ENCODE measurements at places on chromosomes 6 and 20. TPM values are rescaled to one million over a fixed set of nuclear protein-coding genes. Genes with fewer than 3 reads are reported as not detected.
A peak's percentile ranks its signal among the peaks of the same experiment; 100 is the strongest.

Gene COL20A1
- polyA plus RNA-seq: 1.2 TPM

Gene SSTR4
- 0.07 TPM for polyA plus RNA-seq

Gene LY6G5C
- 2.6 TPM for polyA plus RNA-seq

Gene HLA-G
- polyA plus RNA-seq: 6.7 TPM

Gene NKAIN2
- polyA plus RNA-seq: 18.0 TPM

- no peak for DNase-seq
These were observed 3.2 kb upstream of the RWDD1 start for GRCh38 chr6:116568111-116568510.

DNA sequence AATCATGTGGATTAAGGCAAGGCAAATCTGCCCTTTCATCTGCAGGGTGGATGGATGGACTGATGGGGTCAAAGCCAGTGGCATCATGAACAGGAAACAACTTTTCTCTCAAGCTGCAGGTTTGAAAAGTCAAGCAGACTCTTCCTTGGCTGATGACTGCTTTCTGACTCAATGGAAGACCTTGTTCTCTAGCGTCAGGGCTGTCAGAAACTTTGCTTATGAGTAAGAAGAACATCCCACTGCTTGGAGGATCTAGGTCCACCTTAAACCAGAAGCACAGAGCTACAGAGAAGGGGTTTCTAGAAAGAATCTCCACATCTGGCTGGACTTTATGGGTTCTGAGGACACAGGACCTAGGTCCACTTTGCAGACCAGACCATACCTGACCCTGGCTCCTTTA, 36.3 kb upstream of the CST5 start:
- no peak for DNase-seq

DNA sequence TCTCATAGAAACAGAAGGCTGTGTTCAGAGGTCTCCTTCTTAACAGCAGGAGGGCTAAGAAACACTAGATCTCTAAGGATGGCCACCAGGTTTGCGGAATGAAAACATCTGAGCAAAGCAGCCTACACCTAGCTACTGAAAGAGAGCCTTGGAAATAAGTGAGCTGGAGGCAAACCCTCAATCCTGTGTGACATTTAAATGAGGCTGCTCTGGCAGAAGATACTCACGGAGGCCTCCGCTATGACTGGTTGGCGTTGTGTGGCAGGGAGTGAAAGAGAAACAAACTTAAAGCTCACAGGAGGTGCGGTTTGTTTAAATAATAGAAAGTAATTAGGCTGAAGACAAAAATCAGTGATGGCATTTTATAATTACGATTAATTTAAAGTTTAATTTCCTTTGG, 162.0 kb upstream of the RNF217 start:
- no peak for DNase-seq

DNA sequence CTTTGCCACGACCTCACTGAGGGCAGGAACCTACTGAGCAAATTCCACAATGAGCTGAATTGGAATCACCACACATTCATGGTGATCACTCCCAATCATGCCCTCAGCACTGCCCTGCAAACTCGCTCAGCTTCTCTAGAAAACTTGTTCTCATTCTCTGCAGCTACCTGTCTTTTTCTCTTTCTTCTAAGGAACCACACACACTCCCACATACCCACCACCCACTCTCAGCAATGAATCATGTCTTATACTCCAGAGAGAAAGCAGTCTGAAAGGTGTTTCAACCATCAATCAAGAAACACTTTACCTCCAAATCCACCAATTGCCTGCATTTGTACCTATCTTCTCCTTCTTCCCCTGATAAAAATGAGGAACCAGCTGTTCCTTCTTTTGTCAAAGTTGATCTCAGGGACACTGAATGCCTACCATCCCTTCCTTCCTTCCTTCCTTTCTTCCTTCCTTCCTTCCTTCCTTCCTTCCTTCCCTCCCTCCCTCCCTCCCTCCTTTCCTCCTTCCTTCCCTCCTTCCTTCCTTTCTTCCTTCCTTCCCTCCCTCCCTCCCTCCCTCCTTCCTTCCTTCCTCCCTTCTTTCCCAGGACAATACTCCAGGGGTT, 84.6 kb upstream of the SGK1 start:
- DNase-seq: no peak

DNA sequence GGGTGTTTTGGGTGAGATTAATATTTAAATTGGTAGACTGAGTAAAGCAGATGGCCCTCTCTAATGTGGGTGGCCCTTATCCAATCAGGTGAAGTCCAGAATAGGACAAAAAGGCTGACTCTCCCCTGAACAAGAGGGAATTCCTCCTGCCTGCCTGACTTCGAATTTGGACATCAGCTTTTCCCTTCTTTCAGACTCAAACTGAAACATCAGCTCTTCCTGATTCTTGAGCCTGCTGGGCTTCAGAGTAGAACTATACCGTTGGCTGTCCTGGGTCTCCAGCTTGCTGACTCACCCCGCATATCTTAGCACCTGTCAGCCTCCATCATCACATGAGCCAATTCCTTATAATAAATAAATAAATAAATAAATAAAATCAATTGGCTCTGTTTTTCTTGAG, 15.0 kb upstream of the TGM6 start:
- DNase-seq: no peak

GRCh38 chr6:27288136-27289044, 23.7 kb downstream of the POM121L2 start:
- DNase-seq: no peak

- DNase-seq: no peak
These were observed 9.7 kb downstream of the SNAP25 start for GRCh38 chr20:10228330-10228729.

GRCh38 chr6:24385536-24386269, 17.0 kb upstream of the MRS2 start:
- DNase-seq: no peak

DNA sequence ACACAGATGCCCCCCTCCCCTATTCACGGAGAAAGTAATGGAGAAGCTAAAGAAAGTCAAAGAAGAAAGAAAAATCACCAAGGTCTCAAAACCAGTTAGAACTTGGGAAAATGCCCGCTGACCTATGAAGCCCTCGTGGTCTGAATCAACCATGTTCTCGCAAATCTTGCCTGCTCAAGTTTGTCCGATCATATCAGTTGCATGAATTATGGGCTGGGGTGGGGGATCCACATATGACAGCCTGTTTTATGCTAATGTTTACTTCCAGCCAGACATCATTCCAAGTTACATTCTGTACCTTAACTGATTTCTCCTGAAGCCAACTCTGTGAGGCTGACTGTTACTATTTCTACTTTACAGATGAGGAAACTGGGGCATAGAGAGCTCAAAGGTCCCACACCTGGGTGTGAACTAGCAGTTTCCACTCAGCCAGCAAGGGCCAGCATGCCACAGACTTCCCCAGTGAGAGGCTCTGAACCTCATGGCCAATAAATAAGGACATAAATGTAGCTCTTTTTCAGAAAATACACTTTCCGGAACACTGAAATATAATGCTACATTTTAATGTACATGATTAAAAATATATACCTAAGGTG, 2.1 kb downstream of the RNASET2 start:
- no peak for DNase-seq

- no peak for DNase-seq
These were observed 8.4 kb upstream of the ULBP2 start for GRCh38 chr6:149933461-149933860.

GRCh38 chr6:158011478-158011920, 29.8 kb downstream of the SYNJ2 start:
- no peak for DNase-seq

DNA sequence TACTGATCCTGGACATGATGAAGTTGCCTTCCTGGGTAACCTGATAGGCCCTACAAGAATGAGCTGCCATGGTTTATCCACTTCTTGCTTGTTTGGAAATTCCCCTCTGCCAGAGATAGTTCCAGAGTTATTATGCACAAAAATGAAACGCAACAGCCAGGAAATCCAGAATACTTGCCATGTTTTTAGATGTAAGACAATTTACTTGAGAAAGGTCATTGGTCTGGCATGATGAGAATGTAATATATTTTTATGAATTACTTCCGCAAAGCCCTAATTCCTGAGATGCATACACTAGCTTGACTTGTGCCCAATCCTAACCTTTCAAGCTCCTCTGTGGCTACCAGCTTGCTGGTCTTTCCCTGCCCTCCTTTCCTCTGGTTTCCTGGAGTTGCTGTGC, 27.9 kb upstream of the NT5E start:
- no peak for DNase-seq

DNA sequence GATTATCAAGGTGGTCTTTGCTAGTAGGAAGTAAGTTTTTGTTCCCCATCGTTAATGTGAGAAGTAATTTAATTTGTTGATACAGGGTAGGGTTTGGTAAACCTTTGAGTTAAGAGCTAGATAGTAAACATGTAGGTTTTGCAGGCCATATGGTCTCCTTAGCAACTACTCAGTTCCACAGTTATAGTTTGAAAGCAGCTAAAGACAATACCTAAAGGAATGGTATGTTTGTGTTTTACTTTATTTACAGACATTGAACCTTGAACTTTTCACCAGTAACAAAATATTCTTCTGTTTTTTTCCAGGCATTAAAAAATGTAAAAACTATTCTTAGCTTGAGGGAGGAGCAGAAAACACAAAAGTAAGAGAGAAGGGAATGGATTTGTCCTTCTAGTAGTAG, 1.7 kb downstream of the CAP2 start:
- no peak for DNase-seq

DNA sequence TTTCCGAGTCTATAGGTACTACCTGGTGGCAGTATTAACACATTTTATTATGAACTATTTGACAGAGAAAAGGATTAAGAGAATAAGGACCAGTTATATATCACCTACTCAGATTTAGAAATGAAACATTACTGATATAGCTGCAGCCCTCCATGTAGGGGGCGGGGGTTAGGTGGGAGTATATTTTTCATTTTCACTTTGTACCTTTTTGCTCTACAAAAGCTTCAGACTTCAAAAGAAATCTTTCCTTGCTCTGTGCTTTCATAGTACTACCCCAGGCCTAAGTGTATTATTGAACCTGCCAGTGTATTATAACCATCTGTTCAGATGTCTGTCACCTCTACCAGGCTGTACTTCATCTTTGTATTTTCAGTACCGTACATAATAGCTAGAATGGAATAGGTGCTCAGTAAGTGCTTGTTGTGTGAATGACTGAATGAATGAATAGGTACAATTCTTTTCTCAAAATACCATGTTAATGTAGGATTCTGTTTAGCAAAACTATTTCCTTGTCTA, 43.0 kb downstream of the CDKAL1 start:
- DNase-seq: no peak

DNA sequence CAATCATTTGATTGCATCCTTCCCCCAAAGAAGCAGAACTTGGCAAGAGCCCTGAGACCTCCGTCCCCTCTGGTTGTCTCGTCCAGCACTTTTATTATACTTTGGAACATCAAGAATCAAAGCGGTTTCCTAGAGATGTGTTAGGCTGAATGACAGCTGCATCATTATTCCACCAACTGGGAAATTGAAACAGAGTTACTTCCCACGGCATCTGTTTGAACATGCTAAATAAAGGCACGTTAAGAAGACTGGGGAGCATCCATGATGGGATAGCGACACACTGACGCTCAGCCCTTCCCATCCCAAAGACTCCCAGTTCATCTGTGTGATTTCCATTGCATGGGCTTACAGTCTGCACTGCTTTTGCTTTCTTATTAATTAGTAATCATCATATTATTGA, 147.8 kb downstream of the TBC1D7 start:
- DNase-seq: no peak

DNA sequence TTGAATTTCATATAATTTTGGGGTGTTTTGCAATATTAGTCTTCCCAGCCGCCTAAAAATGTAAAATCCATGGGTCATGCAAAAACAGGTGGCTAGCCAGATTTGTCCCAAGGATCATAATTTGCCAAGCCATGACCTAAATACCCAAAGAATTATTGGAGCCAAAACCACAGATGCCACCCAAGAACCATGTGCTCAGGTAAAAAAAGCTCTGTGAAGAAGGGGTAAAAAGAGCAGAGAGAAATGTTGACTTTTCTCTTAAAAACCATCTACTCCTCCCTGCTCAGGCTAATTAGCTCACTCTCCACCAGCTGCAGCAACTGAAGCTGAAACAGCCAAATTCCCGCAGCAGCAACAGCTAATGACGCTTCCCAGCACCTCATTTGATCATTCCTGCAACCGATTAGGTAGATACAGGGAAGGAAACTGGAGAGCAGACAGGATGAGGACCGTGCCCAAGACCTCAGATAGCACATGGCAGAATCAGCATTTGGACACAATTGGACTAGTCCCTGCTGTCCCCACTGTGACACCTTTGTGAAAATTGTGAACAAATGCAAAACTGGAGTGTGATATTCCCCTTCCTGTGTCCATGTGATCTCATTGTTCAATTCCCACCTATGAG, 107.9 kb upstream of the NXT1 start:
- DNase-seq: no peak

GRCh38 chr6:156686301-156686994, 90.7 kb upstream of the ARID1B start:
- peak; percentile 88 for DNase-seq

Data from renal pelvis (tissue), 12 donors.